ENCODE measurements at places on chromosomes 6 and 20.

GRCh38 chr6:108421366-108421765, 126.5 kb downstream of the AFG1L start:
- DNase-seq, result no peak

DNA sequence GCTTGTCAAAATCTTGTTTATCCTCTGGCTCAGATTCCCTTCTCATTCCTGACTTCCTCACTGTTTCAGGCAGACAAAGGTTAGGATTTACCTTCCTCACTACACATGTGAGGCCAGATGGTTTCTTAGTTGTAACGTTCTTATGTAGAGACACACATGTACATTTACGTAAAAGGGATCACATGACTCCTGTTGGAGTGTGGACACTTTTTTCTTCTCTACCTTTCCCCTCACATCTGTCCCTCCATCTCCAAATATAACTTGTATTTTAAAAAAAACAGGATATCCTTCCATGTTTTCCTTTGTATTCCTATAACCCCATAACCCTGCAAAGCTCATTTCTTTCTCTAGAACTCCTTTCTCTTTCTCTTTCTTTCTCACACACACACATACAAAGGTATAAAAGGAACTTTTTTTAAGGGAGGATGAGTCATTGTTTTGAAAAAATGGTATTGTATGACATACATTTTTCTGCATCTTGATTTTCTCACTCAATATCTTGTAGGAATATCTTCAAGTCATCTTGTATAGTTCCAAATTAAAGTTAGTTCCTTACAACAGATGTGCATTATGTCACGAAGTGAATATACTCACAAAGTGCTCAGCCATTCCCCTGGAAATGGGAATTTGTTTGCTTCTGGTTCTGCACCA, 78.2 kb upstream of the SULF2 start:
- no peak for DNase-seq

DNA sequence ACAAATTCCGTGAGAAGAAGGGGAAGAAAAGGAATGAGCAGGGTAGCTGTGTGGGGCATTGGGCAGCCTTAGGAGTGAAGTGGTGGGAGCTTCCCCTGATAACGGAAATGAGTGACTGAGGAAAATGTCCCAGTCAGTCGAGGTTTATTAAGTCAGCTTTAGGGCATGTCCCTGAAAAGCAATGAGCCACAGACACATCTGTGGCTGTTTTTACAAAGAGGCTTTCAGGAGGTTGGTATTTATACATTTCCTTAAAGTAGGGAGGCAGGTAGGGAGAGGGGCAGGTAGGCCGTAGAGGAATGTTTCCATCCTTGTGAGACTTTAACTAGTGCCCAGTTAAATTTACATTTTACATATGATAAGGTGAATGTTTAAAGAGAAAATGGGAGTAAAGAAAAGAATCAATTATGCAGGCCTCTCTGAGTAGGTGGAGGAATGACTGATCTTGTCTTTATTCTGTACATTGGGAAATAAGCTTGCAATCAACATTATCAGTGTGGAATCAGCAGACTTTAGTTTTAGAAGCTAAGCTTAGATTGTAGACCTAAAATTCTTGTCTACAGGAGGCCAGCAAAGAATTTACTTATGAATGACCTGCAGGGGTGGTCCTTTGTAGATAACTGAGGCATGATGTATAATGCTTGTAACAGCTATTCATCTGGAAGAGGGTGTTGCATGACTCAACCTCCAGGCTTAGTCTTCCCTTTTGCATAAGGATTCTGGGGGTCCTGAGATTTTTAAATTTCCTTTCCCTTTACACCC, 18.5 kb downstream of the SLC22A2 start:
- no peak for DNase-seq

GRCh38 chr6:71383476-71383875, 94.9 kb downstream of the OGFRL1 start:
- no peak for DNase-seq

DNA sequence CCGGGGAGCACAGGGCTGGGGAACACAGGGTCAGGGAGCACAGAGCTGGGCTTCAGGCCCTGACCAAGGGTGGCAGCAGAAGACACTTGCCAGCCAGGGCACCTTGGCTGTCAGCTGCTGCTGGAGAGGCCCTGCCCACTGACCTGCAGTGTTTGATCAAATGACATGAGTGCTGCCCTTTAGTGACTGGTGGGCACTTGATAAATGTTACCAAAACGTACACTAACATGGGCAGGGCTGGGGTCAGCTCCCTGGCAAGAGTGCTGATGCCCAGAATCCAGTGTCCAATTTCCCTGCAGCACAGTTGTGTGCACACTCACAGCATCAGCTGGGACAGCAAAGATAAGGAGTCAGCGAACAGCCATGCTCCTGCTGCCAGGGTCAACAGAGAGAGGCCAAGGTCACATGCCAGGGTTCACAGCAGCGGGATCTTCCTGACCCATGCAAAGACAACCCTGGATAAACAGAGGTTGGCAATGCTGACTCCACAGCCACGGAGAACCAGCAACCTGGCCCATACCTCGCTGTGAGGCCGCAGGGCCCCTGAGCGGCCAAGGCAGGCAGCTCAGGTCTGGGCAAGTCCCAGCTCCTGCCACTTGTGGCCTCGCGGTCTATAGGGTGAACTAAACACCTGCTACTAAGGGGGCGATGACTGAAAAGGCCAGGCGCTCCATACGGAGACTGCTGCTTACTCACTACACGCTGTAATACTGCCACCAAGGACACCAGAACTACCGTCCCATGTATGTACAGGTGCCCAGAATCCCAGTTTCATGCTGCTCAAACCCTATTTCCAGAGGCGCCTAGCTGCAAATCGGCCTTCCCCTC, 46.3 kb downstream of the NINL start:
- no peak for DNase-seq

DNA sequence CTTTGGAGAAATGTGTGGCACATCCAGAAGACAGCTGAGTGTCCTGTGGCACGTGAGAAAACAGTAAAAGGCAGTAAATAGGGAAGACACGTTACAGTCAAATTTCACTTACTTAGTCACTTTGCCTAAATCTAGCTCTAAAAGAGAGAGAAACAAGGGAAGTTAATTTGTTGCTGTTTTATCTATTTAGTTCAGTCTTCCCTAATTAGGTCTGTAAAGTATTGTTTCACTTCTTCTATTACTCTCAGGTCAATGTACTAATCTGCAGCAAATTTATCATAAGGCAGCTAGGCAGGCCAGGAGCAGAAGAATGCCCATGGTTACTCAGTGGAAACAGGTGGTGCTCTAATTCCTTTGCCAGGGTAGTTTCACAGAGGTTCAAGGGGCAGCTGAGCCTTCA, 124.3 kb upstream of the CNR1 start:
- no peak for DNase-seq

DNA sequence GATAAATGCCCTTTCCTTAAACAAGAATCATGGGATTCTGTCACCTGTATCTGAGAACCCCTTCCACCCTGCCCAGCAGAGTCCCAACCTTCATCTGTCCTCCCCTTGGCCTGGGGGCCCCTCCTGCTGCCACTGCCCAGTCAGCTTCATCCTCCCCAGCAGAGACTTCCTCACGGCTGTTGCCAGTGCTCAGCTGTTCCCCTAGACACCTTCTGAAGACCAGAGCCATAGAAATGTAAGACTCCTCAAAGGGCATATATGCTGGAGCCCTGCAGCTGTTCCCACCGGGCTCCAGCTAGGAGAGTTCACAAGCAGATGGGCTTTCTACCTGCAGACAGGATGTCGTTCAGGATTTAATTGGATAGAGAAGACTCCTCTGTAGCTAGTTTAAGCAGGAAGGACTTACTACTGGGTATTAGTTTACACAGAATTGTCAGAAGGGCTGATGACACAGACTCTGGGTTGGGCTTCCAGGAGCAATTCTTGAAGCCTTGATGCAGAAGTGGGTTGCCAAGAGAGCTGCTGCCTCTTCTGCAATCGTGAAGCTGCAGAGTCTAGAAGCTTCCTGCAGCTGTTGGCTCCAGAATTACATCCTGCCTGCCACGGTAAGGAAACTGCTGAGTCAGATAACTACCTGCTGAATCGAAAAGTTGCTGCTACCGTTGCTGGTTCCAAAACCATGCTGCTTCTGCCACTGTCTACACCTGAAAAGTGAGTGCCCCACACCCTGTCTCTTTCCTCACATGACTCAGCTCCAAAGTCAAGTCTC, 57.1 kb upstream of the MLN start:
- no peak for DNase-seq

DNA sequence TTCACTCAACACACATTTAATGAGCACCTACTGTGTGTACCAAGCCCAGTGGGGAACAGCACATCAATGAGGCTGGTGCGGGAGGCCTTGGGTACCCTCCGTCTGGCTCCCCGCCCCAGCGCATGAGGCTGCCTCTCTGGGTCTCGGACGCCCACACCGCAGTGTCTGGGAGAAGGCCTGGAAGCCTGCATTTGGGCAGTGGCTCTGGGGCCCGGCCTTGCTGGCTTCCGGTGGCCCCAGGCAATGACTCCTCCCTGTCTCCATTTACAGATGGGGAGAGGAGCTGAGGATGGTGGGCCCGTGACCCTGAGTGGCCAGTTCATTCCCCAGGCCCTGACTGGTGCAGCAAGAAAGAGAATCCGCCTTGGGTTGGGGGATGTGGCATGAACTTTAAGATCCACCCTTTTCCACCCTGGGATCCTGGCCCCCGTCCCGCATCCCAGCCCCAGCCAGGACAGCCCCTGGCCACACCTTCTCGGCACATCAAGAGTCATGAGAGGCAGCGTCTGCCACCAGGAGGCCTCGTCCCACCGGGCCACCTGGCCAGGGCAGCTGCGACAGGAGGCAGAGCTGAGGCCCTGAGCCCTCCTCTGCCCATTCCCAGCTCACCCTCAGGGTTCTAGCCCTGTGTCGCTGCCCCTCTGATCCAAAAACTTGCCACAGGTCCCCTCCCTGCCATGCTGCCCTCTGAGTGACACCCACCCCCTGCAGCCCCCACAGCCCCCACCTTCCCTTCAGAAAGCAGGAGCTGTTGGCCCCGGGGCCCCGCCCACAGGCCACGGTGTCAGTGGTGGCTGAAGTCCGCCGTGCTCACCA, 17.5 kb upstream of the MRGBP start:
- DNase-seq, result no peak

DNA sequence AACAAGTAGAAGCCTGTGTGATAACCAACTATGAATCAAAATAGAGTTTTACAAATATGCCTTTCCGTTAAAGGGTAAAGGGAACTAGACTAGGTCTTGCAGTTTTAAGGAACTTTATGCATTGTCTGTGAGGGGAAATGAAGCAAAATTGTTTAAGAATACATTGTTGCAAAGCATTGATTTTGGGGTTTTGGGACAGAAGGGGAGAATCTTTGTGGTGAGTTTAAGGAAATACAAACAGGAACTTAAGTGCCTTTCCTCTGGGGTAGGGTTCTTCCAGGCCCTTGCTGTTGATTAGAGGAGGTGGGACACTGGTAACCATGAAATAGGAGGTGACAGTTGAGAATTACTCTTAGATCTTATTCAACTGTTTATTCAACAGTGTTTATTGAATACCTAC, 4.7 kb downstream of the MAPK14 start:
- no peak for DNase-seq

DNA sequence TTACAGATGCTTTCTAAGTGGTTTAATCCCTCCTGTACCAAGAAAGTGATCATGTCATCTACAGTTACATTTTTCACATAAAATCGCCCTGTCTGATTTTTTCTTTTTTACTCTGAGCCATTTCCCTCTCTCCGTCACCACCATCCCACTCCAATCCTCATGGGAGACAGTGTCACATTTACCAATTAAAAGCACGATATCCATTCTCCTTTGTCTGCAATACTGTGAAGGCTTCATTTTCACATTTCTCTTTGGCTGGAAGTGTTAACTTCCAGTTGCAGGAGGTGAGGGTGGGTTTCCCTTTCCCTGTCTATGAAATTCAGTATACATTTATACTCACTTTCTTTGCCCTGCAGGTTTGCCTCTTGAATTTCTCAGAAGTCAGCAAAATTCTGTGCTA, 372.7 kb upstream of the CNR1 start:
- DNase-seq, result no peak

DNA sequence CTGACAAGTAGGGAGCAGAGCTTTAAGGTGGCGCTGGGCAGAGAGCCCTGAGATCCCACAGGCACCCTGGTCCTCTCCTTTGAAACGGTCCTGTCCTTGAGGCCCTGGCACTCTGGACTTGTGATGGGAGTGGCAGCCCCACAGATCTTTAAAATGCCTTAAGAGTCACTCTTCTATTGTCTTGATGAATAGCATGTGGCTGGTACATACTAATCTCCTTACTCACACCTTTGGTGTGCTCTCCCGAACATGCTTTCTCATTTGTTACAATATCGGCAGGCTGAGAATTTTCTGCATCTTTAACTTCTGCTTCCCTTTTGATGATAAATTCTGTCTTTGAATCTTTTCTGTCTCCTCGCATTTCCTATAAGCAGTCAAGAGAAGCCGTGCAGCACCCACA, 333.8 kb downstream of the TFAP2A start:
- DNase-seq, result no peak

GRCh38 chr20:891058-891705, 25.0 kb downstream of the ANGPT4 start:
- DNase-seq, result no peak

GRCh38 chr6:157456524-157456829, 75.5 kb downstream of the ZDHHC14 start:
- DNase-seq, result no peak

- no peak for DNase-seq
These were observed 1.3 kb downstream of the SEC63 start for GRCh38 chr6:107956586-107957307.

DNA sequence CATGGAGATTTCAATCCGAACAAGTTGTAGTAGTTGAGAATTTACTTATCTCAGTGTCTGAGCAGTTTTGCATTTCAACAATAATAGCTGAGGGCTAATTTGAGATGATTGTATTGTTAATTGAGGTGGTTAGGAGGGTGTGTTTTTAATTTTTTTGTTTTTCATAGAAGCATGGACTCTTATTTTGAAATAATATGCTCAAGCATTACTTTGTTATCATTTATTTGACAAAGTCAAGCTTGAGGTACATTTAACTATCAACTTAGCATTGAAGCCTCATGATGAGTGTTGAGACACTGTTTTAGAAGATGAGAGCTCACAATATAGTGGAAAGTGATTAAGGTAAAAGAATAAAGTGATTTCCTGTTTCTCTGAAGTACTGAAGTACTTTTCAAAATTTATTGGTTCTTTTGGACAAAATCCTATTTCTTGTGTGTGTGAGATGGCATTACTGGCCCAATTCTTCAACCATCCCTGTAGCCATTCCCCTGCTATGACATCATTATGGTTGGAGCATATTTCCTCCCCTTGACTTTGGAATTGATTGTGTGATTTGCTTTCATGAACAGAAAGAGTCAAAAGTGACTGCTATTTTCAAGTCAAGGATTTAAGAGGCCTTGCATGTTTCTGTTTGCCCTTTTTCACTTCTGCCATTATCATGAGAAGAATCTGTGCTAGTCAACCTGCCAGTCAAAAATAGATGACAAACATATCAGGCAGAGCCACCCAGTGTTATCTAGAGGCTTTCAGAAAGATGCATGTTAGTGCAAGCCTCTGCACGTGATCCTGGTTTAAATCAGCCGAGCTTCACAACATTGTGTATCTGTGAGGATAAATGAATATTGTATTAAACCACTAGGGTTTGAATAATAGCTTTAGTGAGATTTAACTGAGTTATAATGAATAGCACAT, 1112.3 kb upstream of the CITED2 start:
- no peak for DNase-seq
